ENCODE measurements at places on chromosomes 3 and 15.

DNA sequence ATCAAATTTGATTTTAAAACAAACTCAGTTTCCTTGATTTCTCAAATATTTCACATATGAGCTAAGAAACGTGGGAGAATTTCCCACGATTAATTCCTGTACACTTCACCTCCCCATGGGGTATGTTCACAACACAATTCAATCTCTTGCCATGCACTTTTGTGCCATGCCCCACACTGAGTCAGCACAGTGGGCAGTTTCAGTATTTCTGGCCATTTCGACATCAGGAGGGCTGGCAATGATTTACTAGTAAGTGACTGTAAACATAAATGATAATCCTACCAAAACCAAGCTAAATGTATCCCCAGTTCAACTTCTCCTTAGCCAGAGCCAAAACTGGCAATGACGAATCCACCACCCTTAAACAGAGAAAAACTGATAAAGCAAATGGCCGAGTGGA lies 293.6 kb downstream of the FGF12 start:
- DNase-seq: no peak

GRCh38 chr15:33395846-33396245 lies 85.1 kb downstream of the RYR3 start:
- DNase-seq: no peak

GRCh38 chr3:4421121-4421520 lies 45.9 kb downstream of the SUMF1 start:
- DNase-seq: peak; percentile 87

GRCh38 chr3:15310491-15311370 lies 21.7 kb downstream of the SH3BP5 start:
- DNase-seq: no peak

DNA sequence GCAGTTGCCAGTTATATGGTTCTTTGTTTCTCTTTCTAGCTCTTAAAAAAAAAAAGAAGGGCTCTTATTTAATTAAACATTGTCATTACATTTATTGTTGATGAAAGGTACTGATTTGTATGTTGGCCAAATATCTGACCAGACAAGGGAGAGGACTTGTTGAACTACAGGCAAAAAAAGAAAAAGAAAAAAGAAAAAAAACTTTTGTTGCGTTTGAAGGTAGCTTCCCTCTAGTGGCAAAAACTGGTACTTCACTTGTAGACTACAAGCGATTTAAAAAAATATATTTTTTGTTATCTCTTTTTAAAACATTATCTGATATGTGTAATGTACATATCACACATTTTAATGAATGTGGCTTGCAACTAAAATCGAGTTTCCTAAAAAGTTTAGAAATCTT lies 280.6 kb downstream of the ROBO2 start:
- DNase-seq: no peak

All from bone marrow (tissue), 2 donors.